ENCODE measurements at places on chromosomes 12 and 14.

DNA sequence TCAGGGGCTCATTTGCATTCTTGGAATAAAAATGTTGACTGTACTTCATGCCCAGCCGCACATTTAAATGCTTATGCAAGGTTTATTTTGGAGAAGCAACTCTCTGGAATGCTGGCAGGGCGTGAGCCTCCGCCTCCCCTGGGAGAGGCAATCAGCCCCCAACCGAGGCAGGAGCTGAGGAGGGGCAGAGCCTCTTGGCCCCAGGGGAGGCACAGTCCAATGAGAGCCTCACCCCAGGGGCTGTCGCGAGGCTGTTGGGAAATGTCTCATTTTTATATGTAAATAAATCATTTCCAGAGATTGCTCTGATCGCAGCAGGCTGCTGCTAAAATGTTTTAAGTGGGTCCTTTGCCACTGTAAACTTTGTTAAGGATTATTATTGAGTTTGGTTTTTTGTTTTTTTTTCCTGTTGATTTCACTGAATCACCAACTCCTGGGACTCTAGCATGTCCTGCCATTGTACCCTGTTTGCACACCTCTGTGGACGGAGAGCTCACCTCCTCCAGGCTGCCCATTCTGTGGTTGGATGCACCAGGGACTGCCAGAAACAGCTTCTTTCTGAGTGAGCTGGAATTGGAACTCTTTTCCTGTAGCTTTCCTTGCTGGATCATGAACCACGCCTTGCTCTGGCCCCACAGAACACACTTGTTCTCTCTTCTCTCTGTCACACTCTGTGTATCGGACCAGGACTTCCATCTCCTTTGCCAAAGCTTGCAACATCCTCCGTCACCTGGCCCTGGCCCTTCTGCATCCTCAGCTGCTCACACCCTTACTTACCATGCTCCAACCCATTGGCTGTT is 46.9 kb upstream of the FAM181A start:
- peak; percentile 2 for DNase-seq

GRCh38 chr14:73422515-73422914 is 35.8 kb downstream of the NUMB start:
- DNase-seq, result no peak

DNA sequence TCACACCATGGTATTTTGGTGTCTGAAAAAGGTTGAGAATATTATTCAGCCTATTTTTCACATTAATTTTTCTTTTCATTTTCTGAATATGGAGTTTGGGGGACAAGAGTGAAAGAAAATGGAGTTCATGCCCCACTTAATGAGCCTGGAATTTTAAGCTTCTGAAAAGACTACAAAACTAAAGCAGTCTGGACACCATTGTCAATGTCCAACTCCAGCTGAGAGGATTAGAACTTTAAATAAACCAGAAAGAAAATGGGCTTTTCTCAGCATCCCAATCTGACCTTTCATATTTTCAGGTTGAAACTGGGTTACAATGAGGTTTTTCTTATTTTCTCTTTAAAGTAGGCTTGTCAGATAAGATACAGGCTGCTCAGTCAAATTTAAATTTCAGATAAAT is 207.7 kb downstream of the SLC6A15 start:
- DNase-seq, result no peak

DNA sequence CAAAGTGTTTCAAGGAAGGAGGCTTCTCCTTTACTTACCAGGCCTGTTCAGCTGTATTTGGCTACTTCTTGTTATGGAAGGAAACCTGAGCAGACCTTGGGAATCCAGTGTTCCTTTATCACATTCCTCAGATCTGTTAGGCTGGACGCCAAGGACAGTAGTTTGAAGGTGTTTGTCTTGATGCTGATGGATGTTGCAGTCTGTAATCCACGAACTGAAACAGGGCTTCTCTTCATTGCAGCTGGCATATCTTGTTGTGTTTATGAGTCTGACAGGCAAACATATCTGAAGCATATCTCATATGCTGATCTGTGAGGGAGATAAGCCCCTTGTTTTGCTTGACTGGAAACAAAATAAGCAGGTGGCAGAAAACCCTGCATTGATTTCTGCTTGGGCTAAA is 904.3 kb downstream of the NRXN3 start:
- no peak for DNase-seq

- DNase-seq, result peak; percentile 12
These were observed 463.6 kb upstream of the MIS18BP1 start for GRCh38 chr14:45716572-45716971.

DNA sequence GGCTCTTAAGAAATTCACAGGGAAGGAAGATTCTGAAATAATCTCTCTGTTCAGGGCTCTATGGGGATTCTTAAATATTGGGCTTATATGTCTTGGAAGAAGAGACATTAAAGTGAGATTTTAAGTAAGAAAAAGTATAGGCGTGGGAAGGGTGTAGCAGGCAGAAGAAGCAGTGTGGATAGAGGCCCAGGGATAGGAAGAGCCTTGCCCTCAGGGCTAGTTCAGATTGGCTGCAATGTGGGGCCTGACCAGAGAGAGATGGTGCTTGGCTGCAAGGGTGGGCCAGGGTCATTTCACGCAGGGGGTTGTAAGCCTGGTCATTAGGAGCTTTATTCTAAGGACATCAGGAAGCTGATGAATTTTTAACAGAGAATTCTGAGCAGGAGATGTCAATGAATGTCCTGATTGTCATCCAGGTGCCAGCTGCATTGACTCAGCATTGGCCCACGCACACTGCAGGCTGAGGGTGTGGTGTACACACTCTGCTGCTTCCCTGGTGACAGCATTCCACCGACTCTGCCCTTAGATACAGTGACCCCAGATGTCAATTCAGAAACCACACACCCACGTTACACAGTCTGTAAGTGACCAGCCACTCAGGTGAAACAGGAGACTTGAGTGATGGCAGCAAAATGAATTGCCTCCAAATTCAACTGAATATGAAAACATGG is 582.5 kb downstream of the NRXN3 start:
- DNase-seq, result peak; percentile 1

DNA sequence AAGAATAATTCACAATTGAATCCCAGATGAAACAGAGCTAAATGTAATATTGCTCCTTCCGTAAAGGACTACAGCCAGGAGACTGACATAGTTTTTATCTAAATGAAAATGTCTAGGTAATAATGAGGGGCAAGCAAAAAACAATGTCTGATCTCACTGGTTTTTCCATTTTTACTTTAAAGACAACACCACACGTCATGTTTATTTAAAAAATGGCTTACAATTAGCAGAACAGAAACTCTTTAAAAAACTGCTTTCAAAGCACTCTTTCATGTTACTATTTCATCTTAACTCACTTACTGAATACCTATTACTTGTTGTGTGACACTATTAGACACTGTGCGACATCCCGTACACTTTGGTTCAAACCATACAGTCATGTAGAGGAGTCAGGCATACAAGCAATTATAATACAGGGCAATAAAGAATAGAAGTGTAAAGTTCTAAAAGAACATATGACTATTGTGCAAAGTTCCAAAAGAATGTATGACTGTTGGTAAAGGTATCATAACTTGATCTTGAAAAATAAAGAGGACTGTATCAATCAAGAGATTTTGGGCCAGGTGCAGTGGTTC is 9.1 kb downstream of the BTBD7 start:
- no peak for DNase-seq

DNA sequence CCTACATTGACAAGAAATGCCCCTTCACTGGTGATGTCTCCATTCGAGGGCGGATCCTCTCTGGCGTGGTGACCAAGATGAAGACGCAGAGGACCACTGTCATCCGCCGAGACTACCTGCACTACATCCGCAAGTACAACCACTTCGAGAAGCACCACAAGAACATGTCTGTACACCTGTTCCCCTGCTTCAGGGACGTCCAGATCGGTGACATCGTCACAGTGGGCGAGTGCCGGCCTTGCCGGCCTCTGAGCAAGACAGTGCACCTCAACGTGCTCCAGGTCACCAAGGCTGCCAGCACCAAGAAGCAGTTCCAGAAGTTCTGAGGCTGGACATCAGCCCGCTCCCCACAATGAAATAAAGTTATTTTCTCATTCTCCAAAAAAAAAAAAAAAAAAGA is 2.8 kb downstream of the GOLGA3 start:
- no peak for DNase-seq

GRCh38 chr12:97464385-97465321 is 2.0 kb downstream of the RMST start:
- peak; percentile 28 for DNase-seq

DNA sequence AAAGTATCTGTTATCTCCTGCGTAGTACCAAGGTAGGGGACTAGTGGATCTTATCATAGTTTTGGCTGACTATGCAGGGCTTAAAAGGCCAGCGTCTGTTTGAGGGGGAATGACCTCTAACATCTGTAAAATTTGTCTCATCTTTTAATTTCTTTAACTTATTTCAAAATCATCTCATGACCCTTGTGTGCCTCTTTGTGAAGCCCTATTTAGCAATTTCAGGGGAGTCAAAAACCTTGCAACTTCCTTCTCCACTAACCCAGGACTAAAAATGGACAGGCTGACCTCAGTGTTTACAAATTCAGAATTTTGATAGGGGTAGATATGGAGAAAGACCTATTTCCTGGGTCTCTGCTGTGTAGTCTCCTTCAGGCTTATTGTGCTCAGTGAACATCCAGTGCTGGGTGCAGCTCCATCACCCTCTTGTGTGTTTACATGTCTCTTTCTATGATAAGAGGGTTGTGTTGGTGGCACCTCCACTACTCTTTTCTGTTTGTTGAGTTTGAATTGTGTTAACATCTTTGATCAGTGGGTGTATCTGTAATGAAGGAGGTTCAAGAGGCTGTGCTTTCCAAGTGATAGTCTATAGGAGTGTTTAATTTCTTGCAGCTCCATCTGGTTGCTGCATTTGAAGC is 14.3 kb downstream of the NECAP1 start:
- DNase-seq, result no peak

GRCh38 chr12:80576641-80577418 is 130.6 kb upstream of the MYF6 start:
- DNase-seq, result no peak

DNA sequence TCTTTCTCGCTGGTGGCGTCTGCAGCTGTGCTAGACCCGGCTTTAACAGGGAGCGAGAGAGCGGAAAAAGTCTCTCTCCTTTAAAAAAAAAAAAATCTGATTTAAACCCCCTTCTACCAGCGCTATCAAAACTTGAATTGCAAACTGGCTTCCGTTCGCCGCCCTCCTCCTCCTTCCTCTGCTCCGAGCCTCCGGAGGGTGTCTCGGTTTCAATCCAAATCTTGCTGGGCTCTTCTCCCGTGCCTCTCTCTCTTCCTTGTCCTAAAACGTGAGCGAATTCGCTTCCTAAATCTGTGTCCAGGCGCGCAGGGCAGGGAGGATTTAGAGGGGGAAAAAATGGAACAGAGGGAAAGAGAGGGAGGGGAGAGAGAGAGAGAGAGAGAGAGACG is 272 bp downstream of the TBX3 start:
- no peak for DNase-seq

- DNase-seq, result peak; percentile 56
These were observed 233.3 kb upstream of the DAAM1 start for GRCh38 chr14:58954901-58955861.

DNA sequence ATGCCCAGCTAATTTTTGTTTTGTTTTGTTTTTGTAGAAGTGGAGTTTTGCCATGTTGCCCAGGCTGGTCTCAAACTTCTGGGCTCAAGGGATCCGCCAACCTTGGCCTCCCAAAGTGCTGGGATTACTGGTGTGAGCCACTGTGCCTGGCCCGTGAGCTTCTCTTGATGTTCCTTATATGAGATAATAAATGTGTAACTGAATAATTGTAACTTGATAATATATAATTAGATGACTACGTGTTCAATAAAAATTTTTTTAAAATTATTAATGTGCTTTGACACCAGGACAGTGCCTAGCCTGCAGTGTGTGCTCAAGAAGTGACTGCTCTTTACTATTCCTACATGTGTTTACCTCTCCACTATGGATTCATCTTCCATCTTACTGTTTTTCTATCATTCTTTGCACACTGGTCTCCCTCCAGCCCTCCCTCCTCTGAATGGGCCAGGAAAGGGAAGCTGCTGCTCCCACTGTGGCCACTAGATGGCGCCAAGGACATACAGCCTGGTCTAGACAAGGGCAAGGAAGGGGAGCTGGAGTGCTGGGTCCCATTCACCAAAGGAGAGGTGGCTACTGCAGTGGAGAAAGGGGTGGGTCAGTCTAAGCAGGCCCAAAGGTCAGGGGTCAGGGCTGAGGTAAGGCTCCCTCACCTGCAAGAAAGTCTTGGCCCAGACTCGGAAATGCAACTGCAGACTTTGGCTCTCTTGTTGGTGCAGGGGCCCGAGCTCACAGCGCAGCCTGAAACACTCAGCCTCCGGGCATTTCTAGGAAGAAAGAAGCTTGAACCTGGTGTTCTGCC is 14.7 kb upstream of the ZNF385A start:
- peak; percentile 84 for DNase-seq

GRCh38 chr14:90495357-90496276 is 98.8 kb downstream of the CALM1 start:
- DNase-seq, result peak; percentile 74

DNA sequence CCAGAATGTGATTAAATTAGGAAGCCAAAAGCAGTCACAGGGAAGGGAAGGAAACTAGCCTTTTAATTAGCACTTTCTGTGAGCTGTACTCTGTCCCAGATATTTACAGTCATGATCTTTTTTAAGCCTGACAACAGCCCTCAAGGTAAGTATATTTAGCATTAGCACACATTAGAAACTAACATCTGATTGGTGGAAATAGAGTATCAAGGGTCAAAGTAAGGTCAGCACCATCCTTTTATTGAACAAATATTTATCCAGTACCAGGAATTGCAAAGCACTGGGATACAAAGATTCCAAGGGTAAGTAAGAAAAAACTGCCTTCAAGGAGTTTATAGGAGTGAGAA is 28.2 kb downstream of the RPGRIP1 start:
- no peak for DNase-seq

DNA sequence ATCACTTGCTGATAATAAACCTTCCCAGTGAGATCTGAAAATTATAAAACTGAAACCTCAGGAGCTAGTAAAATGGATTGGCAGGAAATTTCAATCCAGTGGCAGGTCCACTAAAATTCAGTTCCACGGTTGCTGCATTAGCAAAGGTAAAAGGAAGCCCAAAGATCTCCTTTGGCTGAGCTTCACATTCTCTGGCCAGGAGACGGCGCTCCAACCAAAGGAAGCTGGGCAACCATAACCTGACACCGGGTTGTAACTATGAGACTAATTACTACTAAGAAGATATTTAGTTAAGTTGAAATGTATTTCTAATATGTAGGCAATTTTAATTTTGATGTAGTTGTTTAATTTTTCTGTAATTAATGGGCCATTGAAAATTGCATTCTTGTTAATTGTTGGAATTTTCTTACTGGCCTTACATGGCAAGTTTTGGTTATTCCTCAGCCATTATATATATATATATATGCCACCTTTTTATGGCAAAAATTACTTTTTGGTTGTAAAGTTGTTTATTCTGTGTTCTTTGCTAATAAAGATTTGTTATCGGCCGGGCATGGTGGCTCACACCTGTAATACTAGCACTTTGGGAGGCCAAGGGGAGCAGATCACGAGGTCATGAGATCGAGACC is 17.0 kb downstream of the OR8S1 start:
- DNase-seq, result no peak

DNA sequence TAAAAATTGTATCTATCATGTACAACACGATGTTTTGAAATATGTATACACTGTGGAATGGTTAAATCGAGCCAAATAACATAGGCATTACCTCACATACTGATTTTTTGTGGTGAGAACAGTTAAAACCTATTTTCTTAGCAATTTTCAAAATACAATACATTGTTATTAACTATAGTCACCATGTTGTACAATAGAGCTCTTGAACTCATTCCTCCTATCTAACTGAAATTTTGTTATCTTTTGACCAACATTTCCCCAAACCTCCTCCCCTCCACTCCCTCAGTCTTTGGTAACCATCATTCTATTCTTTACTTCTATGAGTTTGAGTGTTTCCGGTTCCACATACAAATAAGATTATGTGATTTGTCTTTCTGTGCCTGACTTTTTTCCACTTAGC is 6.8 kb upstream of the SLC38A2 start:
- DNase-seq, result no peak

- no peak for DNase-seq
These were observed 95.3 kb downstream of the BICD1 start for GRCh38 chr12:32201976-32202375.

Data from astrocyte of the spinal cord (primary cell).